ENCODE measurements at places on chromosomes 3 and 15. TPM values are rescaled to one million over a fixed set of nuclear protein-coding genes. Genes with fewer than 3 reads are reported as not detected.

DNA sequence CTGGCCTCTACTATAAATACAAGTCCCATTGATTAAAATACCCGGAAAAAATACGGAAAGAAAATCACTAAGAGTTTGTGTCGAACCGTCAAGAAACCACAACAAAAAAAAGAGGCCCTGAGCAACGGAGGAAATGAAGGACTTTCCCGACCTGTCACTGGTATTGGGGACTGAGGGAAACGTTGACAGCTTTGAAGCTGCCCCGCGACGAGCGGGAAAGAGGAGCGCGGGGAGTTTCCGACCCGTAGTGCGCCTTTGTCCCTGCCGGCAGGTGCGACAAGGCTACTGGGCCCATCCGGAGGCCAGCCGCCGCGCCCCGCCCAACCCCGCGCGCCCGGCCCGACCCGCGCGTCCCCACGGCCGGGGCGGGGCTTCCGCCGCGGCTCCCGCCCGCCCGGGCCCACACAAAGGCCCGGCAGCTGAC, 416 bp downstream of the PBRM1 start:
- H3K27ac ChIP-seq: peak overlapping the region; percentile 98
- peaks cover 58% of the 10 kb centered on the region for H3K36me3 ChIP-seq
- no peaks in the 10 kb centered on the region for H3K27me3 ChIP-seq
- H3K4me1 ChIP-seq: peaks cover 67% of the 10 kb centered on the region

- H3K27me3 ChIP-seq: no peaks in the 10 kb centered on the region
- peaks cover 55% of the 10 kb centered on the region for H3K36me3 ChIP-seq
- no peak overlapping the region for H3K4me3 ChIP-seq
- H3K4me1 ChIP-seq: peaks cover 59% of the 10 kb centered on the region
- DNase-seq: no peak
- H3K27ac ChIP-seq: no peak overlapping the region
Measured at GRCh38 chr3:71166339-71167240, 416.9 kb downstream of the FOXP1 start.

The CD200R1L gene
- not detected for total RNA-seq

- no peaks in the 10 kb centered on the region for H3K4me1 ChIP-seq
- no peak overlapping the region for H3K4me3 ChIP-seq
- peaks cover 3% of the 10 kb centered on the region for H3K27me3 ChIP-seq
- H3K36me3 ChIP-seq: no peaks in the 10 kb centered on the region
- H3K27ac ChIP-seq: no peak overlapping the region
Measured at GRCh38 chr15:66019368-66019767, 150.1 kb downstream of the RAB11A start.

DNA sequence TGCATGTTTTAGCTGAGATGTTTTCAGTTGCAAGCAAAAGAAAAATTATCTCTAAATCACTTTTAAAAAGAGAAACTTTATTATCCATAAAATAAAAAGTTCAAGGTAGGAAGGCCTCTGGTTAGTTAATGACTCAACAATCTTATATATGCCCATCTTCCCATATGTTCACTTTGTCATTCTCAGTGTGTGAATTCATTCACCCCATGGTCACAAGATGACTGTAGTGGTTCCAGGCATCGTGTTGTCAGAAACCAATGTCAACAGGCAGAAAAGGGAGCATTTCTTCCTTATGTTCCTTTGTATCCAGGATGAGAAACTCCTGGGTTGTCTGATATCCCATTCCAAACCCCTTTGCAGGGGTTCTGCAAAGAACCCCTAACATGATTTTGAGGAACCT, 119.9 kb upstream of the RAP2B start:
- H3K4me1 ChIP-seq: peaks cover 5% of the 10 kb centered on the region
- no peak overlapping the region for H3K27ac ChIP-seq
- no peak overlapping the region for H3K4me3 ChIP-seq
- DNase-seq: no peak

GRCh38 chr3:58794750-58795149, 128.2 kb upstream of the FAM3D start:
- no peak overlapping the region for H3K27ac ChIP-seq
- H3K36me3 ChIP-seq: no peaks in the 10 kb centered on the region
- H3K27me3 ChIP-seq: no peaks in the 10 kb centered on the region
- no peaks in the 10 kb centered on the region for H3K4me1 ChIP-seq

The HTD2 gene
- 9.6 TPM for total RNA-seq

GRCh38 chr15:59244337-59244736, 37.7 kb downstream of the LDHAL6B start:
- no peak overlapping the region for H3K27ac ChIP-seq
- no peak overlapping the region for H3K4me3 ChIP-seq
- peak; percentile 26 for DNase-seq
- H3K36me3 ChIP-seq: no peaks in the 10 kb centered on the region
- H3K4me1 ChIP-seq: peaks cover 10% of the 10 kb centered on the region

DNA sequence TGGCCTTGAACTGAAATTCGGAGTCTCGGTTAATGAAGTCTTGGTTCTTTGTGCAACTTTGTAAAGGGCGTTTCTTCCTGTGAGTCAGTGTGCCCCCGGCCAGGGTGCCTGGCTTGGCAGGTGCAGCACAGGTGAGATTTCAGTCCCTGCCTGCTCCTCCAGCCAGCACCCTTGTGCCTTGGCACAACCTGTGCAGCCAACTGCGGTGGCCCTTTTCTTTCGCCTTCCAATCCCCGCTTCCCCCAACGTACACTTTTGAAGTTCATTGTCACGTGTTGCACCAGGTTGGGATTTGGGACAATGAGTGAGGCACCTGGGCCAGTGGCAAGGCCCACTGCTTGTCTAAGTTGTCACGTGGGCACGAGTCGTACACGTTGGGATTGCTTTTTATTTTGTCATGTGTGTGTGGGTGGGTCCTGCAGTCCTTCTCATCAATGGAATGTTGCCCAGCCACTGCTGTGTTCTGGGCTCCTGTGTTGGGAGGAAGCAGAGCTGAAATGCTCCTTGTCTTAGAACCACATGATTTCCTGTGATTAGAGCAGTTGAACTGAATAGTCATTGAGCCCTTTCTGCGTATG, 242.9 kb upstream of the BHLHE40 start:
- peaks cover 77% of the 10 kb centered on the region for H3K4me1 ChIP-seq
- DNase-seq: no peak
- peak overlapping the region; percentile 91 for H3K27ac ChIP-seq
- no peak overlapping the region for H3K4me3 ChIP-seq
- no peaks in the 10 kb centered on the region for H3K27me3 ChIP-seq

GRCh38 chr3:188559072-188559429, 405.1 kb downstream of the LPP start:
- H3K4me1 ChIP-seq: peaks cover 22% of the 10 kb centered on the region
- H3K27ac ChIP-seq: no peak overlapping the region
- H3K4me3 ChIP-seq: no peak overlapping the region
- no peaks in the 10 kb centered on the region for H3K36me3 ChIP-seq
- DNase-seq: no peak

The GOLGA8H gene
- total RNA-seq: 0.31 TPM

DNA sequence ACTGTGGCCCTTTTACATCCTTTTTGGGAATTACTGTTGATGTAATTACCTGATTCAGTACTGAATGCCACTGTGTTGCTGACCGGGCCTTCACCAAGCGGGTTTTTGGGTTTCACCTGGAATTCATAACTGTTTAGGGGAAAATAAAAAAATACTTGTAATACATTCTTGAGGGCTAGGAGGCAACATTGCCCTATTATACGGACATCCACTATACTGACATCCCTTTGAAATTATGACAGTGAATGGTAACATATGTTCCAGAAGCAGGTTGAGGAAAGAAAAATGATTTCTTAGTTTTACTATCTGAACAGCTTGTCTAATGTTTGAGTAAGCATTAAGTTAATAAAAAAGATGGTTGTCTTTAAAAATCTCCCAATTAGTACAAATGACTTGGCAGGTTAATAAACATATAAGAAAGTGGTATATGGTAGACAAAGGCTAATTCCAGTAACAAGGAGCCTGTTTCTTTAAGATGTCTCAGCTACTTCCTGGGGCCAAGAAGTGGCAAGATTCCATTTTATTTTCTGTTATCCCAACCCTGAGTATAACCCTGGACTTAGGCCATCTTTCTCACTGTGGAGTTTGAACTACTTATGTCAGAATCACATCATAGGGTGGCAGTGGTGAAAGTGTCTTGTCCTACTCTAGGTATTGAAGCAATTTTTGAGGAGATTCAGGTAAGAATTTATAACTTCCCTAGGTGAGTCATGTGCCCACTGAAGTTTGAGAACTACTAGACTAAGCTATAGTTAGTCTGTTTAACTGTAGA, 45.5 kb downstream of the TFG start:
- no peak for DNase-seq
- no peak overlapping the region for H3K27ac ChIP-seq
- no peaks in the 10 kb centered on the region for H3K4me1 ChIP-seq
- peaks cover 30% of the 10 kb centered on the region for H3K36me3 ChIP-seq

DNA sequence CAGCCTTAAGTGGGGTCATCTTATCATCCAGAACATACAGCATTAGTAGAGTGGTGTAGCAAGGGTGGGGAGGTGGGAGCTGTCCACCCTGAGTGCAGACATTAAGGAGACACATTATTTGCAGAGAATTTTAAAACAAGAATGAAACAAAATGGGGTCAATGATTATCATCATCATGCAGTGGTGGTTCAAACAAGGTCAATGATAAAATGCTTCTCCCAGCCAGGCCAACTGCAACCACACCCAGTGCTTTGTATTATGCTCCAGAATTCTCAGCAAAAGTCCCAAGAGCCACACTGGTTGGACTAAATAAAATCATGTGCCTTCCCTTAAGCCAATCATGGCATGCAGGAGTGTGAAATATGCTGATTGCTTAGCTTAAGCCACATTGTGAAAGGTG, 96.7 kb upstream of the FHIT start:
- no peaks in the 10 kb centered on the region for H3K4me1 ChIP-seq

DNA sequence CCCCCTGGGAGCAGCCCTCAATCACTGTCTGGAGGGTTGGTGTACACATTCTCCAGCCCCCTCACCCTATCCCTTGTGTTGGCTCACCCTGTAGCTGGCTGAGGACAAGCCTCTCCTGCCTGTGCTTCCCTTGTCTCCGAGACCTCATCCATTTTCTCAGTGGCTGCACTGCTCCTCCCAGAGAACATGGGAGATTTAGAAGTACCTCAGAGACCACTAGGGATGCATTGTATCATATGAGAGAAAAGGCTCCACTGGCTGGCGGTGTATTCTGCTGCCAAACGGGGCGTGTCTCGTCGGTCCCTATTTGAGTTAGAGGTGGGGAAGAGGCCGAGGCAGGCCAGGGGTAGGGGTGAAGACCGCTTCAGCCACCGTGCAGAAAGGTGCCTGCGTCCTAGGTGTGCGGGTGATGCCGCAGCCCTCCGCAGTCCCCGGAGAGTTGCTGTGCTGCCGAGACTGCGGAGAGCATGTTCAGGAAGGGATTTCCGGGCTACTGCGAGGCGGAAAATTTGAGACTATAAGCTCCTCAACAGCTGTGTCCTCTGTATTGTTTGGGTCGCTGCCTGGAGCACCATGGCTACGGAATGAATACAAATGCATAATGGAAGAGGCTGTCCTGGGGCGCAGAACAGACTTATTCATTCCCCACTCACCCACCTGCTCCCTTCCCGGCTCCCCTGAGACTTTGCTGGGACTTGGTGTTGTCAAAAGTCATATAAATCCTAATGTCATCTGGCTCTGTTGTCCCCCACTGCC, 43.8 kb downstream of the SPSB4 start:
- no peaks in the 10 kb centered on the region for H3K4me1 ChIP-seq
- no peaks in the 10 kb centered on the region for H3K36me3 ChIP-seq
- no peak overlapping the region for H3K4me3 ChIP-seq
- DNase-seq: no peak

GRCh38 chr3:132898141-132898540, 140.1 kb upstream of the TMEM108 start:
- no peak overlapping the region for H3K27ac ChIP-seq
- H3K4me1 ChIP-seq: no peaks in the 10 kb centered on the region
- no peaks in the 10 kb centered on the region for H3K36me3 ChIP-seq
- peaks cover 2% of the 10 kb centered on the region for H3K27me3 ChIP-seq

- peaks cover 6% of the 10 kb centered on the region for H3K4me1 ChIP-seq
- no peaks in the 10 kb centered on the region for H3K36me3 ChIP-seq
- H3K27ac ChIP-seq: no peak overlapping the region
- H3K27me3 ChIP-seq: no peaks in the 10 kb centered on the region
Measured at GRCh38 chr3:177483182-177483967, 286.1 kb upstream of the TBL1XR1 start.

DNA sequence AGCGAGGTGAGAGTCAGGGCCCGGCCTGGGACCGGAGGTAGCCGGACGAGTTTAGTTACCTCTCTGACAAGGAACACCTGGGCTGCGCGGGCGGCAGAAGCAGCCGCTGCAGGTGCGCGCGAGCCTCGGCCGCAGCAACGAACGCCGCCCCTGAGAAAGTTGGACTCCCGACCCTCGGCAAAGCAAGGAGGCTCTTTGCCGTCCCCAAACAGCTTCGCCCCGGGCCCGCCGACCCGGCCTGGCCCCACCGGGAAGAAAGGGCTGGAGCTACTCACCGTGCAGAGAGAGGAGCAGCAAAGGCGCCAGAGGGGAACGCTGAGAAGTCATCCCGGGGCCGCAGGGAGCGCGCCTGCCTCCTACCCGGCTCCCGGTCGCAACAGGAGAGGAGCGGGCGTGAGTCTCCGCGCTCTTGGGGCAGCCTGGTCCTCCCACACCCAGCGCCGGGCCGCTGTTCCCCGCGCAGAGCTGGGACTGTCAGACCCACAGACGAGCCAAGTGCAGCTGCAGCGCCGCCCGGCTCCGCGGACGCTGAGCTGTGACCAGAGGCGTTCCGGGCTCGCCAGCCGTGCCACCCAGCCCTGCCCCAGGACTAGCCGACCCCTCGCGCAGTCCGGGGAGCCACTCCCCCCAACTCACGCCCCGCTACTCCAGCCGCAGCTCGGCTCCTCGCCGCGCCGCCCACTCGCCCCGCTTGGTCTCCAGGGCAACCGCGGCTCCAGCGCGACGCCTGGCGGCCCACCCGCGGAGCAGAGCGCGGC, at the start of gene IGSF11:
Gene IGSF11 (minus strand): TSS at position 591 of the 758 bp plus-strand sequence. CDS start 264 bp downstream, at position 327.
- H3K4me1 ChIP-seq: peaks cover 12% of the 10 kb centered on the region
- no peak within 1 kb of the TSS for H3K27ac ChIP-seq
- no peaks in the 10 kb centered on the region for H3K36me3 ChIP-seq
- DNase-seq: peak; percentile 71
- H3K4me3 ChIP-seq: peak within 1 kb of the TSS; percentile 79

GRCh38 chr15:63517628-63518027, 13.2 kb downstream of the USP3 start:
- no peak for DNase-seq
- H3K36me3 ChIP-seq: no peaks in the 10 kb centered on the region
- peaks cover 89% of the 10 kb centered on the region for H3K4me1 ChIP-seq
- H3K4me3 ChIP-seq: no peak overlapping the region

GRCh38 chr3:149443545-149443912, 31.0 kb upstream of the TM4SF4 start:
- no peak for DNase-seq
- no peaks in the 10 kb centered on the region for H3K36me3 ChIP-seq
- H3K27ac ChIP-seq: no peak overlapping the region
- H3K27me3 ChIP-seq: peaks cover 7% of the 10 kb centered on the region

- peak overlapping the region; percentile 66 for H3K27ac ChIP-seq
- H3K4me3 ChIP-seq: peak overlapping the region; percentile 71
- H3K27me3 ChIP-seq: peaks cover 37% of the 10 kb centered on the region
- H3K4me1 ChIP-seq: peaks cover 12% of the 10 kb centered on the region
- no peak for DNase-seq
- no peaks in the 10 kb centered on the region for H3K36me3 ChIP-seq
Measured at GRCh38 chr15:98547741-98548138, 100.6 kb upstream of the IGF1R start.

DNA sequence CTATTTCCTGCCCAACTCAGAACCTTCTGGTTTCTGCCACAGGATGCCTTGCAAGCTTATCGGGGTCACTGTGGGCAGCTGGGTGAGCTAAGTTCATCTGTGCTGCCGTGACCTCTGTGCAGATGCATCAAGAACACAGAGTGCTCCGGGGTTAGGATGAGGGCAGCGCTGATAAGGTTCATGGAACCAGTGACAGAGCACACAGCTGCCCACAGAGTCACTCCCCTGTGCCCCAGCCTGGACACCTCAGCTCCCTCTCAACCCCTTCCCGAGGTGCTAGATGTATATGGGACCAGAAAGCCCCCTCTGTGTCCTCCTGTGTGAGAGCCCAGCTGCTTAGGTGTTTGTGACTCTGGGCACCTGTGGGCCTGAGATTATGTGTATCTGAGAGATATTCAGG, 15.8 kb upstream of the ALAS1 start:
- no peak overlapping the region for H3K27ac ChIP-seq
- no peaks in the 10 kb centered on the region for H3K4me1 ChIP-seq
- H3K36me3 ChIP-seq: no peaks in the 10 kb centered on the region
- no peaks in the 10 kb centered on the region for H3K27me3 ChIP-seq
